AG09319 (cell line): ENCODE measurements at places on chromosomes 16 and 17.

DNA sequence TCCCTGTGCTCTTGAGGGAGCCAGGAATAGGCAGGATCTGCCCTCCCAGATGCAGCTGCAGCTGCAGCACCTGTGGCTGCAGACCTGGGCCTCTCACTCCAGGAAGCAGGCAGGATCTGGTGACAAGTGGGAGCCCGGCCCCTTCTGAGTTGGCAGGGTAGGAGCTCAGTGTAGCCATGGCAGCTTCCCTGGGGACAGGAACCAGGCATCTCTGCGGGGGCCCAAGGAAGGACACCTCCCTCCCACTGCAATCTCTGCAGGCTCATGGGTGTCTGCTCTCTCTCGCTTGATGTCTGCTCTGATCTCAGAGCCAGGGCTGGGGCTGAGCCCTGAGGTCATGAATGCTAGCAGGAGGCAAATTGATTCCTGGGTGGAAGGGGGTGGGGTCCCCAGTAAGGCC is 592.5 kb upstream of the CA10 start:
- DNase-seq: no peak

GRCh38 chr16:72355561-72355960 is 183.6 kb upstream of the PMFBP1 start:
- DNase-seq: no peak

- no peak for DNase-seq
Observed at GRCh38 chr16:52781005-52781630, 234.2 kb upstream of the TOX3 start.

- no peak for DNase-seq
Observed at GRCh38 chr17:15284537-15284936, 19.4 kb upstream of the PMP22 start.

- DNase-seq: no peak
Observed at GRCh38 chr16:65967376-65967775, 399.1 kb upstream of the CDH5 start.

DNA sequence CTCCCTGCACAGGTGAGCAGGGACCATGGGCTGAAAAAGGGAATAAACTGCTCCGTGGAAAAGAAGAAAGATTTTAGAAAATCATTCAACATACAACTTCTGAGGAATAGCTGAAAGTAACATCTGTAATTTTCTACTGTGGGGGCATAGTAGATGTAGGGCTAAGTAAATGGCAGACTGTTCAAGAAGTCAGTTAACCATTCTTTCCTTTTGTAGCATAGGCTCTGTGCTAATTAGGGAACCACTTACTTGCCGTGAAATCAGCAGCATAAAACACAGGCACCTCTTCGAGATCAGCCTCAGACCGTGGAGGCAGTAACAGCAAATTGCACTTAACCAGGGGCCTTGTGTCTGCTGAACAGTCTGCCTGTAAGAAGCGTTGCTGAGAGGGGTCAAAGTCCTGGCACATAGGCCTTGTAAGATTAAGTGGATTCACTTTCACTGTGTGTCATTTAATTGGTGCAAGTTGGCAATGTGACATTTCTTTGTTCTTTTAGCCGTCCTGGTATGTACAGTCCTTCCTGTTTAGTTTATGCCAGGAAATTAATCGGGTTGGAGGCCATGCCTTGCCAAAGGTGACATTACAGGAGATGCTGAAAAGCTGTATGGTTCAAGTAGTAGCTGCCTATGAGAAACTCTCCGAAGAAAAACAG is 10.4 kb downstream of the COG1 start:
- no peak for DNase-seq

DNA sequence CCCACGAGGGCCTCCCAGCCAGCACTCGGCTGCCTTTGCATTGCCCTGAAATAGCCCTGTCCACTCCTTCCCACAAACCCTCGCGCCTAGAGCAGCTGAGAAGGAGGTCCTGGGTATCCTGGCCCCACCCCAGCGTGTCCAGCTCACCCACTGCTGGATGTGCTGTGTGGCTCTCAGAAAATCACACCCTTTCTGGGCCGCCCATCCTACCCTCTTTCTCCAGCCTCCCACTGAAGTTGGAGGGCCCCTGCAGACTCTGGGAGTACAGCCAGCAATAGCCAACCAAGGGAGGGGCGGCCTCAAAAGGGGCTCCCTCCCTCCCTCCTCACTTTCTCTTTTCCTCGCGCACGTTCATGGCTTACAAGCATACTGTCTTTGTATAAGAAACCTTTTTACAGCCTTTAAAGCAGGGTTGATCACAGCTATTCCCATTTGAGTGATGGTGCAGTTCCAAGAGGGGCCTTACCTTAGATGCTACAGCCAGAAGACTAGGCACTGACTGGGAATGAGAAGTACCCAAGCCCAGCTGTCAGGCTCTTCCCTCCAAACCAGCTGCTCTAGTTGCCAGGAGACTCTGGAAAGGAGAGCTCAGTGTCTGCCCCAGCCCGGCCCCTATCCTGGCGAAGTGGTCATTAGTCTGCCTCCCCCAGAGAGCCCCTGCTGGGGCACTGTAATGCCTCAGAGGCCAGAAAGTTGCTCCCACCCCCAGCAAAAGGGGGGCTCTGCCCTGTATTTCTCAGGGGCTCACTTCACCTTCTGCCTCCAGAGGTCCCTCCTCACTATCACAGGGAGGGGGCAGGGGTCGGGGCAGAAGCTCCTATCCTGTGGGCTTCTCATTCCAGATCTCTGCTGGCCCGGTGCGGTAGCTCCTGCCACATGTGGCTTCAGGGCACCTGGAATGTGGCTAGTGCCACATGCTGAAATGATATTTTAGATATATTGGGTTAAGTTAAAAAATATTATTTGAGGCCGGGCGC is 38.1 kb downstream of the DCAKD start:
- no peak for DNase-seq

DNA sequence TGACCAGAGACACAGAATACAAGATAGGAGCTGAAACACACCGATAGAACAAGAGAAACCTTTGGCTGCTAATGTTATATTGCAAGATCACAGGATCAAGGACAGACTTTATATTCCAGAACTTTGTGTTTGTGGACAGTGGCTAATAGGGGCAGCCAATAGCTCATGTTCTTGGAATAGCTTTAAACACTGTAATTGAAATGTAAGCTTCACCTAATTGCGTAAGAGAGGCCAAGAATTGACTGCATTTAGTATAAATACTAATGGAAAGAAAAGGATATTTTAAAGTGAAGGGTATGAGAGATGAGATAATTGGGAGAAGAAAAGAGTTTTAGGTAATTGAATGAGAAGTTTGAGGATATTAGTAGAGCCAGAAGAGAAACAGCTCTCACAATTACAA is 758.8 kb downstream of the CDH11 start:
- no peak for DNase-seq

- DNase-seq: no peak
Observed at GRCh38 chr17:62191390-62192361, 126.6 kb upstream of the MED13 start.

- peak; percentile 63 for DNase-seq
Observed at GRCh38 chr16:970766-971581, at the start of gene LMF1. Gene LMF1, minus strand, starts transcription at chr16:970984. Its CDS starts 4 bp downstream, at chr16:970980.

GRCh38 chr17:7352503-7352889 is 534 bp downstream of the KCTD11 start:
- DNase-seq: no peak
